ENCODE measurements at places on chromosomes 3 and 15. TPM values are rescaled to one million over a fixed set of nuclear protein-coding genes. Genes with fewer than 3 reads are reported as not detected.

DNA sequence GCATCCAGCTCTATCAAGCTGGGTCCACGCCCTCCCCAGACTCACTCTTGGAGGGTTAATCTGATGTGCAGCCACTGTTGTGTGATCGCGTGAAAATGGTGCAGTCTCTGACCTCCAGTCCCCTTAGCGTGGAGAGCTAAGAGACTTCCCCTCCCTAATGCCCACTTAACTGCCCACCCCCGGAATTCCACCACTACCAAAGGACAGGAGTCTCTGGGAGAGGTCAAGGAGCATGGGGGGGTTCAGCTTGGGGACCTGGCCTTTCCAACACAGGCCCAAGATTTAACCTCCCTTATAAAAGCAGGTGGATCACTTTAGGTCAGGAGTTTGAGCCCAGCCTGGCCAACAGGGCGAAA is 48.8 kb downstream of the CCDC12 start:
- H3K4me1 ChIP-seq = peaks cover 96% of the 10 kb centered on the region
- H3K36me3 ChIP-seq = peaks cover 42% of the 10 kb centered on the region
- peak overlapping the region; percentile 80 for H3K4me3 ChIP-seq
- peak overlapping the region; percentile 93 for H3K27ac ChIP-seq
- no peaks in the 10 kb centered on the region for H3K27me3 ChIP-seq

GRCh38 chr3:139173372-139174108 is 128.8 kb upstream of the PRR23C start:
- H3K27ac ChIP-seq = no peak overlapping the region
- H3K4me1 ChIP-seq = no peaks in the 10 kb centered on the region
- no peak overlapping the region for H3K4me3 ChIP-seq
- no peak for DNase-seq

The HRH1 gene
- not detected for total RNA-seq

GRCh38 chr3:130516645-130517512 is at the start of gene COL6A6:
TSS of gene COL6A6 (plus strand) at chr3:130517177. CDS start at chr3:130560365, 43,188 bp downstream.
- no peak for DNase-seq
- no peaks in the 10 kb centered on the region for H3K4me1 ChIP-seq
- H3K36me3 ChIP-seq = no peaks in the 10 kb centered on the region
- H3K4me3 ChIP-seq = no peak within 1 kb of the TSS
- peaks cover 34% of the 10 kb centered on the region for H3K27me3 ChIP-seq

DNA sequence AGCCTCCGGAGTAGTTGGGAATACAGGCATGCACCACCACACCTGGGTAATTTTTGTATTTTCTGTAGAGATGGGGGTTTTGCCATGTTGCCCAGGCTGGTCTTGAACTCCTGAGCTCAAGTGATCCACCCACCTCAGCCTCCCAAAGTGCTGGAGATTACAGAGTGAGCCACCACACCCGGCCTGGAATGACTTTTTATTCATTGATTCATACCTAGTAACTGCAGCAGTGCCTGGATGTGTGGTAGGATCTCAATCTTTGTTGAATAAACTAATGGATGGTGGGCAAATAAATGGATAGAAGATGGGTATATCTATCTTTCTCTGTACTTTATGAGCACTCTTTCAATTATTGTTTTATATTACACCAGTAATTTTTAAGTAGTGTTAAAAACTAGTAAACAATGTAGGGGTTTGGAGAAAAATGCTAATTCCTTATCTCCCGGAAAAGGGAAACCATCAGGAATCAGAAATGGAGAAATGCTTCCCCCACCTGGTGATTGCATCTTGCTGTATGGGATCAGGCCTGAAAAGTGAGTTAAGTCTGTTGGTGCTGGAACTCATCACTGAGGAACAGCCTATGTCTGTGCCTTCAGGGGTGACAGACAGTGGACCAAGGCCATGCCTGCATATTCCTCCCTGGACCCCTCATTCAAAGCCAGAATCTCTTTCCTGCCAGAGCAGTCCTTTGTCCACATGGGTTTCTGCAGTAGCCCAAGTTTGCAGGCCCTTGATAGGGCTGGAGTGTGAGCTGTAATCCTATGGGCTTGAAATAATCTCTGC is 161.0 kb upstream of the CTDSPL start:
- H3K36me3 ChIP-seq = no peaks in the 10 kb centered on the region
- no peak for DNase-seq
- H3K27ac ChIP-seq = no peak overlapping the region
- H3K27me3 ChIP-seq = peaks cover 6% of the 10 kb centered on the region
- no peaks in the 10 kb centered on the region for H3K4me1 ChIP-seq

The CADM2 gene
- not detected for total RNA-seq

DNA sequence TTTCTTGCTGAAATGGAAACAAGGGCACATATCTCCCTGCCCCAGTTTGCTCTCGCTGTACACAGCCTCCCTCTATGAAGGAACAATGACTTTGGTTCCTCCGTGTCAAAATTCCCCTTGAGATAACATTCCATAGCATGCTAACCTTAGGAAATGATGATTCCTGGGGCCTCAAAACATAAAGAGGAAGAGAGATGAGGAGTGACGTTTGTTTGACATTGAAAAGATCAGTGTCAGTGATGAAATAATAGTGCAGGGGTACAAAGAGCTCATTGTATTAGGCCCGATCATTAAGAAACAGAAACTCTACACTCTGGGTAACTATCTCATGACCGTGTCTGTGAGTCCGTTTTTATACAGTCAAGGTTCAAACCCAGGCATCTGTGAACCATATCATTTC is 55.2 kb downstream of the ARNT2 start:
- no peak overlapping the region for H3K27ac ChIP-seq
- no peaks in the 10 kb centered on the region for H3K4me1 ChIP-seq
- no peak overlapping the region for H3K4me3 ChIP-seq
- no peak for DNase-seq

GRCh38 chr3:43759297-43759782 is 68.6 kb downstream of the ABHD5 start:
- H3K4me1 ChIP-seq = no peaks in the 10 kb centered on the region
- DNase-seq = no peak
- no peak overlapping the region for H3K4me3 ChIP-seq
- H3K36me3 ChIP-seq = no peaks in the 10 kb centered on the region
- no peak overlapping the region for H3K27ac ChIP-seq

DNA sequence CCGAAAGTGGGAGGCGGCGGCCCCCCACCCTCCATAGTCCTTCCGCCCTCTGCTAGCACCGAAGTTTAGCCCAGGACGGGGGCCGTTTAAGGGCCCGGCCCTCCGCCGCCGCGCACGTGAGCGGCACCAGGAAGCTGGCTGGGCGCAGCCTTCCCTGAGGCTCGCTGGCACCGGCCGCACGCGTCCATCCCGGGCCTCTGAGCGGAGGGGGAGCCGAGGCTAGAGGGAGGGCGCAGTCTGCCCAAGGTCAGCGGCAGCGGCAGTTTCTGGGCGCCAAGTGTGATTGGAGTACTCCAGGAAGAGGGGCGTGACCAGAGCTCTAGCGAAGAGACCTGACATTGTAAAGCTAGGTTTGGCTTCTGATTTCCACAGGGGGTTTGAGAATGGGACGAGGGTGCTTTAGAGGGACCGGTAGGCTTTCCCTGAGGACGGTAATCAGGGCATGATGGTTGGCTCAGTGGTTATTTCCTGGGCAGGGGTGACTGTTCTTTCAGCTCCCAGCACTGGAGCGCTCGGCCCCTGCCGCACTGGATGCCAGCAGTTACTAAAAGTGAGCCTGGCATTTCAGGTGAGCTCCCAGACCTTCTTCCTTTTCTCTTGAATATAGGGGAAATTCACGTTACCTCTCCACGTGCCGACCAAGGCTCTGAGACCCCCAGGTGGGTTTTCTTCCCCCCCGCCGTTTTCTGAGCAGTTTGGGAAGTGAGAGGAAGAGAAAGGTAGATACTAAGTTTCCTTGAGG is 853 bp downstream of the TEX264 start:
- DNase-seq = peak; percentile 57
- H3K4me1 ChIP-seq = peaks cover 59% of the 10 kb centered on the region
- peak overlapping the region; percentile 89 for H3K27ac ChIP-seq
- no peaks in the 10 kb centered on the region for H3K27me3 ChIP-seq

DNA sequence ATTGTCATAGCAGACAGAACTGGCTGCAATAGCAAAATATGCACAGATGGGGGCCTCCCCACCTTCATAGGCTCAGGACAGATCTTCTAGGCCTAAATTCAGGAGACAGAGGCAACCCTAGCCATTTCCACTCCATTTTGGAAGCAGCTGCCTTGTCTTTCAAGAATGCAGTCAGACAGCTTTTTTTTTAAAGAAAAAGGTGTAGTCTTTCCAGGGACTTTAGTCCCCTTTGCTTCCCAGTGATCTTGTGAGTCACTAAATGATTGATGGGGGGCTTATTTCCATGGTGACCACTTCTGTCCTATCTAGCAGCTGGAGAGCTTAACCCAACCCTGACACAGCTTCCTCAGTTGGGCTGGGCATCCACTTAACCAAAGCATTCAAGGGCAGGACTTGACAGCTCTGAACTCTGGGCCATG is 165.9 kb downstream of the TPRG1 start:
- peaks cover 4% of the 10 kb centered on the region for H3K27me3 ChIP-seq
- DNase-seq = no peak

DNA sequence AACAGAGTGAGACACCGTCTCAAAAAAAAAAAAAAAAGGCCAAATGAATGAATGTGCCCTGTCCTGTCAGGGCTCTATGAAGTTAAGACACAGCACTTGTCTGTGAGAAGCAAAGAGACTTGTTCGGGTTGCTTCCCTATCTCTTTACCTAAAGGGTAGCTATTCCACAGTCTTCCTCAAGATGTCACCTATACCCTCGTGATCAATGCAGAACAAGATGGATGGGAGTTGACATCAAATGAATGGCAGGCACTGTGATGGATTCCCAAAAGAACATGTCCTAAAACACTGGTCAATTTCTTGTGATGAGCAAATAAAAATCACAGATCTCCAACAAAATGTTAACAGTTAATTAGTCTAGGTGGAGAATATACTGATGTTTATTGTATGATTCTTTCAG is 9.5 kb downstream of the TADA3 start:
- no peaks in the 10 kb centered on the region for H3K27me3 ChIP-seq
- peaks cover 53% of the 10 kb centered on the region for H3K4me1 ChIP-seq
- no peak overlapping the region for H3K4me3 ChIP-seq
- DNase-seq = no peak

The CCDC66 gene
- 34.9 TPM for total RNA-seq

The IQCH gene
- 1.1 TPM for total RNA-seq

GRCh38 chr3:106337116-106337515 is 468.3 kb upstream of the CBLB start:
- no peaks in the 10 kb centered on the region for H3K36me3 ChIP-seq
- no peak overlapping the region for H3K27ac ChIP-seq
- H3K4me1 ChIP-seq = peaks cover 24% of the 10 kb centered on the region
- no peak overlapping the region for H3K4me3 ChIP-seq

- no peak for DNase-seq
- no peak overlapping the region for H3K27ac ChIP-seq
- no peak overlapping the region for H3K4me3 ChIP-seq
- H3K27me3 ChIP-seq = peaks cover 9% of the 10 kb centered on the region
- no peaks in the 10 kb centered on the region for H3K4me1 ChIP-seq
These were observed 67.9 kb downstream of the GADL1 start for GRCh38 chr3:30826531-30826942.

The AHSG gene
- not detected for total RNA-seq

DNA sequence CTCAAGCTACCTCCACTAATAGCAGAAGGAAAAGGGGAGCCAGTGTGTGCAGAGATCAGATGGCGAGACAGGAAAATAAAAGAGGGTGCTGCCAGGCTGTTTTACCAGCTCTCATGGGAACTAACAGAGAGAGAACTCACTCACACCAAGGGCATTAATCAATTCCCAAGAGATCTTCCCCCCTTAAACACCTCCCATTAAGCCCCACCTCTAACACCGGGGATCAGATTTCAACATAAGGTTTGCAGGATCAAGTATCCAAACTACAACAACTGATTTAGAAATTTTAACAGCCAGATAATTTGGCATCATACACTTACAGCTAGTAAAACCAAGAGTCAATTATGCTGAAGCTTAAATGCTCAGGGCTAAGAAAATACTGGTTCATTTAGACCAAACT is 18.9 kb downstream of the CD200 start:
- H3K4me3 ChIP-seq = no peak overlapping the region
- H3K36me3 ChIP-seq = peaks cover 83% of the 10 kb centered on the region
- peaks cover 34% of the 10 kb centered on the region for H3K4me1 ChIP-seq
- H3K27me3 ChIP-seq = no peaks in the 10 kb centered on the region

The GMPPB gene
- total RNA-seq = 39.9 TPM

The ARNT2 gene
- not detected for total RNA-seq

DNA sequence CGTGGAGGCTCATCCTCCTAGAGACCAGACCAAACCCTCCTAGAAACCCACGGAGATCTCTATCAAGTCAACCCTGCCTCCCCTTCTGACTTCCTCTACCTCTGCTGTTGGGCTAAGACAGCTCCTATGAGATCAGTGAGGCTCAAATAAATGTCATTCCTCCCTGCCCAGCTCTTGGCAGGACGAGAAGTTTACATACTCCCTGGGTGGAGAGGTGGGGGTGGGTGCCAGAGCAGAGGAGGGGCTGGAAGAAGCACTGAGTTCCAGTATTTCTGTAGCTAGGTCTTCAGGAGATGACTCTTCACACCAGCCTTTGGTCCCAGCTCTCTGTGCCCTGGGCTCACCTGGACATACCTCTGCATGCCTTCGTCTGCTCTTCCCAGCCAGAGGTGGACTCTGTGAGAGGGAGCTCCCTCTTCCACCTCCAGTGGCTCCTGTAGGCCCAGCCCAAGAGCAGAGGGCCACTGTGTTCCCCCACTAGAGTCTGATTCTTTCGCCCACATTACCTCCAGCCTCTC is 42.4 kb upstream of the TLE3 start:
- no peak overlapping the region for H3K4me3 ChIP-seq
- peaks cover 33% of the 10 kb centered on the region for H3K4me1 ChIP-seq
- no peak overlapping the region for H3K27ac ChIP-seq
- H3K27me3 ChIP-seq = peaks cover 8% of the 10 kb centered on the region

DNA sequence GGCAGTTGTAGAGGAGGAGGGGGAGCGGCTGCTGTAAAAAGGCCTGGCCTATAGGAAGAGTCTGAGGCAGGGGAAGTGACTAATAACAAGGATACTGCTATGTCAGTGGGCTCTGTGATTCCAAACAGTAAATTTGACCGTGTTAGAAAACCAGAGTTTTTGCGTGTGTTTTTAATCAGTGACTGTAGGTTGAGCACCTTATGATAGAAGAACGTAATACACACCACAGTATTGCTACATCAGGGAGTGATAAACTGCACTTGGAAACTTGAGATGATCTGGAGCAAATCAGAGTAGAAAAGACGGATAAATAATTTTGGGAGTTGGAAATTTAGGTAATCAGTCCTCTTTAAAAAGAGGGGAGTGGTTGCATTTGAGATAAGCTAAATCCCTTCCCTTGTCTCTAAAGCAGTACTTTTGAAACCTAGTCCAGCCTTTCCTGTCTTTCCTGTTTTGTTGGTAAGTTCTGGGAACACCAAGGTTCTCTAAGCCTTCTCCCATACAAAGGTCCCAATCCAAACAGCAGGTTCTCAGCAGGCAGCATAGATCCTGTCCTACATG is 130.5 kb upstream of the NR2E3 start:
- DNase-seq = no peak
- H3K4me3 ChIP-seq = no peak overlapping the region
- H3K27ac ChIP-seq = no peak overlapping the region
- H3K36me3 ChIP-seq = no peaks in the 10 kb centered on the region
- peaks cover 4% of the 10 kb centered on the region for H3K27me3 ChIP-seq

The PLAAT1 gene
- not detected for total RNA-seq

GRCh38 chr15:87031540-87032230 is 952.0 kb downstream of the AGBL1 start:
- no peaks in the 10 kb centered on the region for H3K27me3 ChIP-seq
- H3K4me3 ChIP-seq = no peak overlapping the region
- no peaks in the 10 kb centered on the region for H3K36me3 ChIP-seq
- DNase-seq = no peak
- H3K27ac ChIP-seq = no peak overlapping the region
- H3K4me1 ChIP-seq = no peaks in the 10 kb centered on the region

GRCh38 chr15:60571008-60571420 is 92.1 kb upstream of the ICE2 start:
- H3K4me3 ChIP-seq = no peak overlapping the region
- H3K27me3 ChIP-seq = no peaks in the 10 kb centered on the region
- H3K4me1 ChIP-seq = peaks cover 41% of the 10 kb centered on the region
- no peak overlapping the region for H3K27ac ChIP-seq
- no peak for DNase-seq
- H3K36me3 ChIP-seq = no peaks in the 10 kb centered on the region
